ENCODE measurements at places on chromosomes 1 and 21.

DNA sequence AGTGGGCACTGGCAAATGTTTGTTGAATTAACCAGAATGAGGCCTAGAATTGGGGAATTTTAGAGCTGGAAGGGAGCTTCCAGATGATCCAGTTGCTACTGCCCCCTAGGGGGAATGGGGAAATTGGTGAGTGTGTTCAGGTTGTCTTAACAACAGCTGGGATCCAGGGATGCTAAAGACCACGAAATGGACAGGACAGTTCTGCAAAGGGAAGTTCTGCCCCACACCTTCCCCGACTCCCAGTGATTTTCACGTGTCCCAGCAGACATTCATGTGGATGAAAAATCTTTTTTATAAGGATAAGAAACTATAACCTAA is 33.9 kb downstream of the TRIM62 start:
- DNase-seq = no peak

- DNase-seq = peak; percentile 72
These were observed 846 bp upstream of the PER3 start for GRCh38 chr1:7783178-7783711.

- DNase-seq = no peak
These were observed 20.6 kb upstream of the SELP start for GRCh38 chr1:169650551-169650950.

GRCh38 chr1:64031236-64031635 is 172.2 kb upstream of the UBE2U start:
- DNase-seq = no peak

DNA sequence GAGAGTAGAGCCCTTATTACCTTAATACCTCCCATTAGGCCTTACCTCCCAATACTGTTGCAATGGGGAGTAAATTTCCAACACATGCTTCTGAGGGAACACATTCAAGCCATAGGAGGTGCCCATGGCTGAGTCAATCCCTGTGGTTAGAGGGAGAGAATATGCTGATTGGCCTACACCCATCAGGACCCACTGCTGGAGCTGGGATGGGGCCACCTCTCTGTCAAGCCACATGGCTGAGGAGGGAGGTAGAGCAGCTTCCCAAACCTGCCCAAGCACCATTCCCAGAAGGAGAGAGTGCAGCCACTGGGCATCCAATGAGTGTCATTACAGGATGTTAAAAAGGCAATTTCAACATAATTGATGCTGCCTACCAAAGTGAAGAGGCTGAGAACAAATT is 228.1 kb downstream of the C1orf94 start:
- DNase-seq = no peak

DNA sequence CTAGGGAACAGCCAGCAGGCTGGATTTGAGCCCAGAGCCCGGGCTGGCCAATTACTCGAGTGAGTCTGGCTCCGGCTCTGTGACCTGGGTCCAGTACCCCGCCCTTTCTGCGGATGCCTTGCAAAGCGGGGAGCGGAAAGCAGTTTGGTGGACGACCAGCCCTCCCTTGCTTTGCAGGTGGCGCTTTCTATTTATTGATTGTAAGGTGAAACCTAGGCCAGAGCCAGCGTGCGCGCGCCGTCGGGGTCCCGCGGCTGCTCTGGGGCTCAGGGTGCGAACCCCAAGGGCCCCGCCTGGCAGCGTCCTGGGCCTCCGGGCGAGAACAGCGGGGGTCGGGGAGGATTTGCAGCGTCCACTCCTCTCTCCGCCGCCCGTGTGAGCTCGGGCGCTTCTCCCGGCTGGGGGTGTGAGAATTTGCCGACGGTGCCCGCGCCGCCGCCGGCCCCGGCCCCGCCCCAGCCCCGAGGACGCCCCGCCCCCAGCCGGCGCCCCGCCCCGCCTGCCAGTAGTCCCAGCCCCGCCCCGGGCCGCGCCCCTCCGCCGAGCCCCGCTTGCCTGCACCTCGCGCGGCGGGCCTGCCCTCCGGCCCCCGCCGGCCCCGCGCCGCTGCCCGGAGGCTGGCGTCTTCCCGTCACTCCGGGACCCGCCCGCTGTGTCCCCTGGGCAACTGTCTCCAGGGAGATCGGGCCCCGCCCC is 37.6 kb downstream of the PIK3CD start:
- peak; percentile 90 for DNase-seq

DNA sequence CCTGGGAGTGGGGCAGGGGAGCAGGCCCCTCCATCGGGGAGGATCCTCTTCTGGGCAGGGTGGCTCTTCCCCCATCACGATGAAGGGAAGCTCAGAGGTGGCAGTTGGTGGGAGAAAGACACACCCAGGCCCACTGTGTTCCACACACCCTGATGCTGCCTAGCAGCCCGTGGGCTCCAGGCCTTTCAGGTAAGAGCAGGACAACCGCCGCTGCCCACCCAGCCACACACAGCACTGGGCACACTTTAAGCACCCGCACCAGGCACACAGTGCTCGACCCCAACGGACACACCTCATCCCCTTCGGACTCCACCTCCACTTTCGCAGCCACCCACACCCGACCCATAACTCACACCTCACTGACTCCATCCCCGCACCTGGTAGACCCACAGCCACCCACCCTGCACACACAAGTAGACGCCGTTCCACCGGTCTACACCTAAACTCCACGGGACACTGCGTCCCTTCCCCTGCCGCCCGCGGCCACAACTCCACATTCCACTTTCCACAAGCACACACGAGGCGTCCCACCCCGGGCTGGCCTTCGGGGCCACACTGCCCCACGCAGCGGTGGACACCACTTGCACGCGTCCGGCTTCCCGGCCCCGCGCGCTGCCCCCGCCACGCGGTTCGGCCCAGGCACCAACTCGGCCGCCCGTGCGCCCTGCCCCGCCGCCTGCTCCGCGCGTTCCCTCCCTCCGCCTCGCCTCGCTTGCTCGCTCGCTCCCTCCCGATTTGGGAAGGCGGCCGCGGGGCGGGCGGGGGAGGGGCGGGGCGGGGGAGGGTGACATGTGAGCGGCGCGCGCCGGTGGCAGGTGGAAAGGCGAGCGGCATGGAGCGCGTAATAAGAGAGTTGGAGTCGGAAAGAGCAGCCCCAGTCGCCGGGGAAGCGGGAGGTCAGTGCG is at the start of gene KCNQ4:
Gene KCNQ4, plus strand, starts transcription at position 787 of the 905 bp plus-strand sequence. CDS start 307 bp downstream, outside the sequence.
- peak; percentile 70 for DNase-seq

GRCh38 chr21:17436626-17437111 is 76.2 kb upstream of the CXADR start:
- no peak for DNase-seq

GRCh38 chr1:183155939-183156338 is 30.1 kb upstream of the LAMC2 start:
- DNase-seq = no peak

DNA sequence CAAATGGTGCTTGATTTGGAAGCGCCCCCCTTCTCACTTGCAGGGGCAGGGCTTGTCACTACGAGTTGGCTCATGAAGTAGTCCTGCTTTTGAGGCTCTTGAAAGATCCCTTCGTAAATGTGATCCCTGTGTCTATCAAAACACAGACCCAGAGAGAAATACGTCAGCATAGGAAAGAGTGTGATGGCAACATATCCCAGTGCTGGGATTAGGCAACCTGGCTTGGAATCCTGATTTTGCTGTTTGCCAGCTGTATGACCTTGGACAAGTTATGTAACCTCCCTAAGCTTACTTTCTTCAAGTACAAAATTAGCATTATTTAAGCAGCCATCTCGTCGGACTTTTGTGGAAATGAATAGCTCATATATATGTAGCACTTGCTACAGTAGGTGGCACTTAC is 228.4 kb downstream of the ATG4C start:
- DNase-seq = no peak

DNA sequence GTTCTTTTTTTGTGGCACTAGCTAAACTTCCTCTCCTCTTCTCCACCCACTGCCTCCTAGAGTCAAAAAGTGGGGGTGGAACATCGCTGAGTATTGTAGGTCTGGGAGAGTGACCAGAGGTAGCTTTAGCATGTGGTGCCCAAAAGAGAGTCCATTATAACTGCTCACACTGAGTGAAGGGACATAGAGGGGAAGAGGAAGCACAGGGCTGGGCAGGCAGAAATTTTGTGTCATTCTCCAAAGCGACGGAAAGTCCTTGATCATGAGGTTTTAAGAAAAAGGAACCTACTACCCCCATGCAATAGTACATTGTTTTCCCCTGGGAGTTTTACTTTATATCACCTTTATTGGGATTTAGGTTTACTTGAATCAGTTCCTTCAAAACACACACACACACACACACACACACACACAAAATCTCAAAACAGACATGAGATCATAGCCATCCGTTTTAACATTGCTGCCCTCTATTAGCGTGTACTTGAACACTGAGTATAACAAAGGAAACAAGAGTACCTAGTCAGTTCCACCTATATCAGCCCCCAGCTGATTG is 4.1 kb downstream of the CD84 start:
- no peak for DNase-seq

GRCh38 chr1:242546849-242547729 is 22.6 kb upstream of the PLD5 start:
- DNase-seq = no peak

GRCh38 chr1:205199090-205199930 is 12.2 kb downstream of the DSTYK start:
- DNase-seq = no peak

- peak; percentile 10 for DNase-seq
These were observed 25.0 kb downstream of the RLF start for GRCh38 chr1:40185951-40186864.

- no peak for DNase-seq
These were observed 70.4 kb downstream of the MRPS6 start for GRCh38 chr21:34143685-34144182.

DNA sequence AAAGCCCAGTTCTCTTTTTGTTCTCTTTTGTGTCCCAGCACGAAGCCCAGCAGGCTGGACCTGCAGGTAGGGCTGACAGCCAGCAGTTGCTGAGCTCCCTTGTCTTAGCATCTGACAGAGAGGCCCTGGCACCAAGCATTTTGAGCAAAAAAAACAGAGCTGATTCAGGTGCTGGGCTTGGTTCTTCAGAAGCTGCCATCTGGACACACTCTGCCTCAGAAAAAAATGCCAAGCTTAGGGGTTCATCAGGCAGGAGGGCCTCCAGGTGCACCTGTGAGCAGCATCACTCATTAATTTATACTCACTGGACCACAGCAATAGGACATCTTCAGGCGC is 167.1 kb upstream of the PLD5 start:
- DNase-seq = no peak

GRCh38 chr1:89990976-89991831 is 3.7 kb upstream of the ZNF326 start:
- no peak for DNase-seq

DNA sequence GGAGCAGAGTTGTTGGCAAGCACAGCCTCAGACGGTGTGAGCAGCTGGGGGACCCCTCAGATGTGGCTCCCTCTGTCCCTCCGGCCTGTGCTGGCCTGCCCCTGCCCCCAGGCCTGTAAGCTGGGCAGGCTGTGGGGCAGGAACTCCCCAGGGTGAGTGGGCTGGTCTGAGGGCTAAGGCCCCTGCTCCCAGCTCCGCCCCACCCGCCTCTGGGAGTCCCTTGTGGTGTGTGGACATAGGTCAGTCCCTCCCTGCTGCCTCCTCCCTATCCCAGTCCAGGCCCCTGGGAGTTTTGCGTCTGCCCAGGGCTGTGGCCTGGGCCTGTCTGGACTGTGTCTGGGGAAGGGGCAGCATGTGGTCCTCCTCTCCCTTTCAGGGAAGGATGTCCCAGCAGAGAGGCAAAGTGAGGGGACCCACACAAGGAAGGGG is 3.6 kb upstream of the VWA1 start:
- peak; percentile 74 for DNase-seq

GRCh38 chr1:28309702-28310101 is 19.1 kb upstream of the MED18 start:
- no peak for DNase-seq

DNA sequence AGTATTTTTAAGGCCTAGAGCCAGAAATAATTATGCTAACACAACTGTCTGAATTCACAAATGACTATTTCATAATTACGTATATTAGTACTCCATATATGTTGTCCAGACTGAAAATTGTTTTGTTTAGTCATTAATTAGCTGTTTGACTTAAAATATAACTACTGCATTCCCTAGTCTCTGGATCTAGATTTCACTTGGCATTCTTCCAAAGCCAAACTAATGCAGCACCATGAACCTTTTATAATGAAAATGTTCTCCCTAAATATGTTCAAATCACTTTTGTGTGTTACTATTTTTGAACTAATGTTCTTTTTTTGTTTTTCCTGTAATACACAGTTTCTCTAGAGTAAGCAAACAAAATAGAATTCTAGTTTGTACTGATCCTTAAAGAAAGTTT is 46.1 kb downstream of the CAMTA1 start:
- no peak for DNase-seq

GRCh38 chr1:94316836-94317789 is 79.7 kb upstream of the ARHGAP29 start:
- no peak for DNase-seq

DNA sequence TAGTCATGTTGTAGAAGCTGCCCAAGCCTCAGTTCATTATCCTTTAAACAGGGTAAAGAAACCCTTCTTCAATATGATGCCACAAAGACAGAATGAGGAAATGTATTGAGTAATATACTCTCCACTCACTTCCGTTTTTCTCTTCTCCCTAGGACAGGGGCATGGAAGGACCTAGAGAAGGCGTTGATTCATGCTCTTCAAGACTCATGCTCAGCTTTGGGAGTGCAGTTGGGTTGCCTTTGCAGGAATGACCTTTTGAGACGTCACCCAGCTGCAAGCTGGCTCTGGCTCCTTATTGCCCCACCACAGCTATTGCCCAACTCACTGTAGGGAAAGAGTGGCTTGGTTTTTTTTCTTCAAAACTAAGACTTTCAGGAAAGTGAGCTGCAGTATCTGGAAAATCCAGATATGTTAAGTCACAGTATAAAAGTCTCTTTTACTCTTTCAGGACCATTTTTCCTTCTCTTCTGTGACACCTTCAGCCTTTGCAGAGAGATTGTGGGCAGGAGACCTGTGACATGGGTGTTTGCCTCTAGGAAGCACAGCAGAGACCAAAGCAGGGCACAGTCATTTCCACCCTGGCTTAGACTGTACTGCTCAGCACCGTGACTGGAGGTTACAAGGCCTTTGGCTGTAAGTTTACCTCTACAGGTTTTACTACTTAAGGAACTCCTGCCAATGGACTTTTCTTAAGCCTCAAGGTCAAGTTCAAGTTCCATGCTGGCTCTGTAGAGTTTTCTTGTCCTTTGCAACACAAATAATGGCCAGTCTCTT is 39.5 kb downstream of the XCL2 start:
- peak; percentile 35 for DNase-seq

DNA sequence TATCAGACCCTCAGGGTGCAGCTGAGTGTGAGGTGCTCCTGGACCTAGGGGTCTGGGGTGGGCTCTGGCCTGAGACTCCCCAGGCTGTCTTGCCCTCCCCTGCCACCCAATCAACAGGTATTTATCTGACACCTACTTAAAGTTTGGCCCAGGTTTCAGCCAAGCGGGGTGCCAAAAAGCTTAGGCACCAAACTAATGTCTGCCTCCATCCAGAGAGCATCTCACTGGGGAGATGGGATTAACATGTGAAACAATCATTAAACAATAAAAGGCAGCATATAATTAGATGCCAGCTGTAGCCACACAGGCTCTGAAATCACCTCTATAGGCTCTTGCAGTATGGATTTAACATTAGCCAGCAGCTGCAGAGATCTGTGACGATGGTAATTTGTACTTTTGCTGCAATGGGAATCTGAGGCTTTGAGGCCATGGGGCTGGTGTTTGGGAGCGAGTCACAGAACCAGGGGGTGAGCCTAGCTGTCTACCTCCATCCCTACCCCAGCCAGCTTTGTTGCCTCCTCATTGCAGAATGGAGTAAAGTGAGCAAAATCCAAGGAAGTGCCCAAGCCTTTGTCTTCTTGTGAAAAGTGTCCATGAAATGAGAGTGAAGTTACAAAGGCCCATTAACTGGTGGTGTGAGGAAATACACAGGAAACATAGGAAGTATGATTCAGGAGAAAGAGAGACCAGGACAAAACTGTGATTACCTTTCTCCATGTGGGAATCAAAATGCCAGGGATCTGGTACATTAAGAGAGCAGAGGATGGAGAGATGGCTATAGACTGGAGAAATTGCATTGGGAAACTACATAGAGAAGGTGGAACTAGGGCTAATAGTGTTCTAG is 36.1 kb downstream of the EIF2D start:
- no peak for DNase-seq

Data from transverse colon (tissue), 4 donors.